Stimulated activated CD8-positive, alpha-beta memory T cell treated with anti-CD3 and anti-CD28 coated beads, Interleukin-2, amount 100 ng/mL, for 1 hour (primary cell): ENCODE measurements at places on chromosomes 12 and 14.

GRCh38 chr12:46391630-46392029 lies 19.1 kb upstream of the SLC38A2 start:
- DNase-seq = no peak

- no peak for DNase-seq
Observed at GRCh38 chr12:109606320-109607028, 32.9 kb downstream of the MVK start.

DNA sequence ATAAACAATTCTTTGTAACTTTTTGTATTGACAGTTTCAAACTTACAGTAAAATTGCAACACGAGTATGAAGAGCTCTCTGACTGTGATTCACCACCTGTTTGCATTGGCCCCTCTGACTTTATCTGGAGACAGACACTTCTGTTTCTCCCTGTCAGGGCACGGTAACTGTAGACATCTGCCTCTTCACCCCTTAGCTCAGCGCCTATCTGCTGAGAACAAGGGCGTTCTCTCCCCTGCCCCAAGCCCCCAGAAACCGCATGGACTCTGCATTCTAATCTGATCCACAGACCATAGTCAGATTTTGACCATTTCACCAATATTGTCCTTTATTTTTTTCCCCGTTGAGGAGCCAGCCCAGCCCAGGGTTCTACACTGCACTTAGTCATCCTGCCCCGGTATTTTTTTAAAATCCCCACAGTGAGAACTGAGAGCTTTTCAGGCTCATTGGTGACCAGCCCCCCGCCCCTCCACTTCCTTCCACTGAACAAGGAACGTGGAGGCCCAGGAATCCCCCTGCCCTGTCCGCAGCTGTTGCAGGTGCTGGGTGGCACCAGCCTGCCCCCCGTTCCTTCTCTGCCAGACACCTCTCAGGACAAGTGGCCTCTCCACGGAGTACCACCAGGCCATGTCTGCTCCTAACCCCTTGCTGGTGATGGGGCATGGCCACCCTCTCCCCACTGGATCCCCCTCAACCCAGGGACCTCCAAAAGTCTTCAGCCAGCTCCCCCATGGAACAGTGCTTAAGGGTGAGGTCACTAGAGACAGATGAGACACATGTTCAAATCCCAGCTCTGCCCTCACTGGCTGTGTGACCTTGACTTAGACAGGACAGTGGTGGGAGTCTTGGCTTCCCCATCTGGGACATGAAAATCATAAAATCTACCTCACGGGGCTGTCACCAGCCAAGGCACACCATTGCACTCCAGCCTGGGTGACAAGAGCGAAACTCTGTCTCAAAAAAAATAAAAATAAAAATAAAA lies 11.2 kb downstream of the RHOF start:
- DNase-seq = no peak

GRCh38 chr12:99253068-99253467 lies 394.5 kb upstream of the GARIN6 start:
- DNase-seq = no peak

GRCh38 chr14:79542121-79542520 lies 669.2 kb downstream of the DIO2 start:
- DNase-seq = no peak

DNA sequence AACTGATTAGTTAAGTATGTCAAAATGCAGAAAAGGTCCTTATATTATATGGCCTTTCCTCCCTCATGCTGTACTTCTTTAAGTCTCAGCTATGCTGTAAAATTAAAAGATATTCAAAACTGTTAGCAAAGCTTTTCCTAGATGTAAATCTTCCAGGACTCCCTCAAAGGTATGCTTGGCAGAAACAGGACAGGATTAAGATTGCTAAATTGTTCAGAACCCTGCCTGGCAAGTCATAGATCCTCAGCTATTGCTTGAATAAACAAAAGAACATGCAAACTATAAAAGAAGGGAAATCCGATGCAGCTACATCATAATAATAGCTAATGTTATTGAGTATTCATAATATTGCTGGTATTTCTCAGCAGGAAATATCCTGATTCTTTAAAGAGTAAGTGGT lies 322.6 kb downstream of the CCDC91 start:
- no peak for DNase-seq
